NCI-H1417 treated with DMSO at 0.1 percent for 48 hours (cell line): ENCODE measurements at places on chromosomes 2 and 18.

GRCh38 chr2:75064691-75065396 lies 106.4 kb downstream of the POLE4 start:
- no peak for DNase-seq

DNA sequence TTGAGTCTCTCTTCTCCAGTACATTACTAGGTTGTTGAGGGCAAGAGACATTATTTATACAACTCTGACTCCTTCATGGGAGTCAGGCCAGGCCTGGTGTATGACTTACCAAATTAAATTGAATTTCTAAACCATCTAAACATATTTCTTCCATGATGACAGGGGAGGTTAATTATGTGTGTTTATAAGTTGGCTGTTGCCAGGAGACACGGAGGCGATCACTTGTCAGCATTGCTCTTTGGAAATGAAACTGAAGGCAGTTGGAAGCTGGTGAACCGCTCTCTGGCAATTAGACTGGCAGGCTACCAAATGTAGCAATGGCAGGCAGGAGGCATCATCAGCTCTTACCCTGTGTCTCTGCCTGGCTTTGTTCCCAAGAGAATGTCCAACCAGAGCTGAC lies 241.4 kb downstream of the KCNS3 start:
- no peak for DNase-seq

DNA sequence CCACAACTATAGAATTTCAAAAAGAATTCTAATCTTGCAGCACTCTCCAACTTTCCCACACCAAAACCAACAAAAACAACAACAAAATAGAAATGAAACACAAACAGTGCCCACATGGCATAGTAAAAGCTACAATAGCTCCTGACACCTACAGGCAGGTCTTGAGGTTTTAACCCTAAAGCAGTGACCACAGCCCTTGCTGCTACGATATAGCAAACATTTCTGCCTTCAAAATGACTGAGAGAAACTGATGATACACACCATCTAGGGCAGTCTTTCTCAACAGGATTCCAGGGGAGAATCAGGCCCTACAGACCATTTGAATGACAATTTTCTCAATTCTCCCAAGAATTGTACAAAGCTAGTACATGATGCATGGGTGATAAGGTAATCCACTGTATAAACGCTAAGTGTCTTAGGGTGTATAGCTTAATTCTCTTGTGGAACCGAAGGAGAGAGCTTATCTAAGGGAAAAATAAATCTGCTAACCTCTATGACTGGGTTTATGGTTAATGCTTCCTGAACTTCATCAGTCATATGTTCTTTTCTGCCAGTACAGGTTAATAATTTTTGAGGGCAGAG lies 46.5 kb downstream of the TRAK2 start:
- DNase-seq: no peak

- DNase-seq: no peak
Observed at GRCh38 chr2:22934747-22935146, 450.2 kb upstream of the KLHL29 start.

GRCh38 chr2:7118606-7119131 lies 201.5 kb downstream of the RNF144A start:
- DNase-seq: no peak

GRCh38 chr2:127293386-127293747 lies 577 bp downstream of the ERCC3 start:
- no peak for DNase-seq

DNA sequence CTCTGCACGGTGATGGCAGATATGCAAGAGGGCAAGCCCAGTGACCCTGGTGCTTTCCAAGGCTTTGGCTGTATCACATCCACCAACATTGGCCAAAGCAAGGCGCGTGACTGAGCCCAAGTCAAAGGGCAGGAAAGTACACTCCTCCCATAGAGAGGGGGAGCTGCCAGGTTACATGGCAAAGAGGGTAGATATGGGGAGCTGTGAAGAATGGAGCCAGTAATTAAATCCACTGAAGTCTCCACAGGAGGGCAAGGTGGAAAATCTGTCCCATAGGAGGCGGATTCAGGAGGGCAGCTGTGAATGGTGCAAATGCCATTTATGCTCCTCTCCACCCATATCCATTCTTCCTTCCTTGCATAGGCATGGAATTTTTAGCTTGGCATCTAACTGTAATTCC lies 44.6 kb upstream of the THOC1 start:
- DNase-seq: no peak

GRCh38 chr2:16030206-16031057 lies 90.1 kb downstream of the MYCN start:
- DNase-seq: no peak

DNA sequence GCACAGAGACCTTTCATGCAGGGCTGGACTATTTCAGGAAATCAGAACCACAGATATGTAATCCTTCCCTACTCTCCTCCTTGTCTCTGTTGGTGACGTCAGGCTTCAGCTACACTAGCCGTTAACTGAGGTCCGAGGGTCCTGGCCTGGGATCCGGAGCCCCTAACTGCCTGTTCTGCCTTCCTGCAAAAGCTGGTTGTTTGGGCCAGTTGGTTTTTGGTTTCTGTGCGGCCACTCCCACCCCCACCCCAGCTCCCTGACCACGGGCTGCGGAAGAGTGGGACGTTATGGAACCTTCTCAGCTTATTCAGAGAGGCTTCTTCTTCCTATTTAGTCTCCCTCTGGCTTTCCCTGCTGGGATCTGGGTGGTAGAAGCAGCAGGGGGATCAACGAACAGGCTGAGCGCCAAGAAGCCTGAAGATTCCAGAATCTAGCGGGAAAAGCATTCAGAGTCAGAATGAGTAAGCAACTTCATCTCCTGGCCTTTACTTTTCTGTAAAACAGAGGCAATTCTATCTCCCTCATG lies 49.3 kb upstream of the ROCK2 start:
- DNase-seq: no peak

- DNase-seq: no peak
Observed at GRCh38 chr2:60515721-60516226, 37.7 kb downstream of the BCL11A start.

GRCh38 chr18:54191352-54191751 lies 33.1 kb downstream of the MBD2 start:
- no peak for DNase-seq

DNA sequence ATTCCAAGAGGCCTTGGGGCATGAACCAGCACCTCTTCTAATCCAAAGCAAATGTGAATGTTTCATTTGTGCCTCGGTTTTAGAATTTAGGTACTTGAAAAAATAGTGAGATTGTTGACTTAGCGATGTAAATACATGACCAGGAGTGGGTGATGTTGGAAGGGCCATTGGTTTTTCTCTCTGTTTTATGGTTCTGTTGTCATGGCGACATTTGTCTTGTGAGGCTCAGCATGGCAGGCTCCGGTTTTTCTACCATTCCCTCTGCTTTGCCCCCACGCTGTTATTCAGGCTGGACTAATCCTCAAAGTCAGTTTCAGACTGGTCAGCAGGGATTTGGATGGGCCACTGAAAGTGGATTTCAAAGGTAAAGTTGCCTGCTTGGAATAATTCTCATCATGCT lies 255.4 kb downstream of the ALPK2 start:
- DNase-seq: no peak

- DNase-seq: no peak
Observed at GRCh38 chr2:30683236-30683956, 123.8 kb downstream of the CAPN13 start.

DNA sequence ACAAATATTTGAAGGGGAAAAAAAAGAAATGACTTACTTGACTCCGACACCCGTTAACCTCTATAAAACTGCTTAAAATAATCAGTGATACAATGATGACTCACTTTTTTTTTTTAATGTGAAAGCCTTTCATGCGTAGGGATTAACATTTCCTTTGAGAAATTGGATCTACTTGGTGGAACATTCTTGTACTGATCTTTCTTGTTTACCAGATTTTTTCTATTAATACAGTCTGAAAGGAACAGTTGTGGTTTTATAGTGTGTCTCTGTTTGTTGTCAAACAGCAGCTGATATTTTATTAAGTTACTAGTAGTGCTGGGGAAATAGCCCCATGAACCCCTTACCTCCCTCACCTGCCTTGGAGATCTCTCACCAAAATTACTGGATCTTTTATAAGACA lies 40.2 kb upstream of the NEB start:
- DNase-seq: no peak

DNA sequence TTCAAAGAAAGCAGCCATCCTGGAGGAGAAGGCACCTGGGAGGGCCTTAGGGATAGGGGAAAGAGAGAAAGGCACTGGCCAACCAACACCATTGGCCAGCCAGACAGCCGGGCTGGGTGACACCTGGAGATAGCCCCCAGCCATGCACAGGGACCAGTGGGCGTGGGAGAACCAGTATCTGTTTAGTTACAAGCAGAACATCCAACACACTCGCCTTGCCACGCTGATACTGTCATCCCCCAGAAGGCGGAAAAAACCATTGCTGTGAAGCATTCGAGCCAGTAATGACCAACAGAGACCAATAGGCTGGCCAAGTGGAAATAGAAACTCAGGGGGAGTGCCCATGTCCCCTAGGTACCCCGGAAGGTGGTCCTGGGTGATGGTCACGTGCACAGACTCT lies 15.5 kb downstream of the ASPRV1 start:
- no peak for DNase-seq

DNA sequence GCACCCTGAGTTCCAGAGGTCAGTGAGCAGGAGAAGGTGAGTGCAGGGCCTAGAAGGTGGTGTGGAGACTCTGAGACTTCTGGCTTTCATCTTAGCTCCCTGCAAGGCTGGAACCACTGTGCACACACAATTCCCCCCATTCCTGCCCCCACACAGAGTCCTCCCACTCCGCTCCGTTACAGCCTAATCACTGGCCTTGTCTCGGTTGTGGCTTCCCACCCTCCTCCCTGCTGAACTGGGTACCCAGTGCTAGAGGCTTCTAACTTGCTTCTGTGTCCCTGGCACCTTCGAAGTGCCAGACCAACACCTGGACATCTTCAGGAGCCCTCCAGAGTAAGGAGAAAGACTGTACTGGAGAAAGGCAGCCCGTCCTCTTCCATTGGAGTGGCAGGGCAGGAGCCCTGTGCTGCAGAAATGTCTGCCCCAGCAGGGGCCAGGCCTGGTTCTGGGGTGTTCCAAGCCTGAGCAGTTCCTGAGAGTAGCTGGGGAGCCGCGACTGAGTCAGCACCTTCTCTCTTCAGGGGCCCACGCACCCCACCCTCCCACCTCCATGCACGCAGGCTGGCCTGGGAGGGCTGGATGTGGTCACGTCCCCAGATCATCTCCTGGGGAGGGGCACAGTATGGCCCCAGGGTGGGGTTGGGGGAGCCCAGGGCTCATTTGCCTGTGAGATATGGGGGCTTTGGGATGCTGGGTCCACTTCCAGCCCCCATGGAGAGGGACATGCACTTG lies 23.4 kb downstream of the CROCC2 start:
- no peak for DNase-seq

DNA sequence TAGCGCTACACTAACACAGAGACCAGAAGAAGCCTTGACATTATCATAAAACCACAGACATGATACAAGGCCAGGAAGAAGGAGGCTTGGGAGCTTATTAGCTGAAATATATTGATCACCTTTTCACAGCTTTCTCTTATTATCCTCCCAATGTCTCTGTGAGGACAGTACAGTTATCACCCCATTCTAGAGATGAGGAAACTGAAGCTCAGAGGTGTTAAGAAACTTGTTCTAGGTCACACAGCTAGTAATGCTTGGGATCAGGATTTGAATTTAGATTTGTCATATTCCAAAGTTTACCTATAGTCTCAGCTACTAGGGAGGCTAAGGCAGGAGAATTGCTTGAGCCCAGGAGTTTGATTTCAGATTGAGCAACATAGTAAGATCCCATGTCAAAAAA lies 44.6 kb upstream of the LTBP1 start:
- no peak for DNase-seq

DNA sequence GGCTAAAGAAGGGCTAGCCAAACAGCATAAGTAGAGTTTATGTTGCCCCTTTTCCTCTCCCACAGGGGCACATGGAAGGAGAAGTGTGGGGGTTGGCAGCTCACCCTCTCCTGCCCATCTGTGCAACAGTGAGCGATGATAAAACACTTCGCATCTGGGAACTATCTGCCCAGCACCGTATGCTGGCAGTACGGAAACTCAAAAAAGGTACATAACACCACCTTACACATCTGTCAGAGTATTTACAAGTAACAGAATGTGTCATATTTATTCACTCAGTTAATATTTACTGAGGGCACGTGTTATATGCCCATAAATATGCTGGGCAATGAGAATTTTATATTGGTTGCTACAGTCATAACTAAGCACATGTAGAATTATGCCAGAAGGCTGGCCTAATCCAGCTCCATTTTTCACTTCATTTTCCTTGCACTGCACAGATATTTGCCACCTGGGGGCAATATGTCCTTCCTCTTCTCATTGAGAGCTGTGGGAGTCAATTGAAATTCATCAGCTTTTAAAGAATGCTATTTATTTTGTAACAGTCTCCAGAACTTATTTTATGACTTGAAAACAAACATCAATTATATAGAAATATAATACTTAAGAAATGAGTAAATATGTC lies 150.6 kb downstream of the RTN4 start:
- DNase-seq: no peak

DNA sequence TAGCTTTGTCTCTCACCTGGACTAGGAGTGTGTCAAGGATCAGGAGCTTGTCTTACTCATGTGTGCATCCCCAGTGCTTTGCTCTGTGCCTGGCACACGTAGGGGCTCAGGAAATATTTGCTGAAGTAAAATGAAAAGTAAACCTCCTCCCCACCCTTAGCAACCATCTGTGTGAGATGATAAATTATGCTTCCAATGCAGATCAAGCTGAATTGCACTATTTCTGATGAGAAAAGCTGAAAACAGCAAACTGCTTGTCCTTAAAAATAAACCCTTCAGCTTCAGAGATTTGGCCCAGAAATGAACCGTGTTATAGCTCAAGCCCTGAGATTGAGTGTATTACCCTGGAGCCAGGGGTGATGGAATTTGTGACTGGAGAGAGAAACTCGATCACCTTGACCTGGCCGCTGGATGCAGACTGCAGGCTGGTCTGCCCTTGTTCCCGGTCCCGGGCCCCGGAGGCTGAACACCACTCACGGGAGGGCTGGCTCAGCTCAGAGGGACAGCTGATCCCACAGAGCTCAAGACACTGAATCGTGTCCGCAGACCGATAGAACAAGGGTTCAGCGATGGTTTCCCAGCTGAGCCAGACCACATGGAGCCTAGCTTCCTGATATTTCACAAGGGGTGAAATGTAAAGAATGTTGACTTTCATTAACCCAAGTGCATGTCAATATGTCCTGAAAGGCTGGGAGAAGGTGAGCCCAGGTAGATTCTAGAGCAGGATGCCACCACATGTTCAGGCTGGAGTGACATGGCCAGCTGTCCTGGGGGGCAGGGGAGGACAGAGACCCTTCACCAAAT lies 50.5 kb downstream of the DDX1 start:
- DNase-seq: no peak
